ENCODE measurements at places on chromosomes 6 and 20.

- DNase-seq = no peak
These were observed at the start of gene HLA-DRA for GRCh38 chr6:32439602-32440214. Gene HLA-DRA, plus strand, starts transcription at chr6:32439887. Its CDS starts 64 bp downstream, at chr6:32439951.

- DNase-seq = no peak
These were observed at the start of gene MARCKS for GRCh38 chr6:113856625-113857555. Gene MARCKS, plus strand, starts transcription at chr6:113857345. Its CDS starts 401 bp downstream, at chr6:113857746.

DNA sequence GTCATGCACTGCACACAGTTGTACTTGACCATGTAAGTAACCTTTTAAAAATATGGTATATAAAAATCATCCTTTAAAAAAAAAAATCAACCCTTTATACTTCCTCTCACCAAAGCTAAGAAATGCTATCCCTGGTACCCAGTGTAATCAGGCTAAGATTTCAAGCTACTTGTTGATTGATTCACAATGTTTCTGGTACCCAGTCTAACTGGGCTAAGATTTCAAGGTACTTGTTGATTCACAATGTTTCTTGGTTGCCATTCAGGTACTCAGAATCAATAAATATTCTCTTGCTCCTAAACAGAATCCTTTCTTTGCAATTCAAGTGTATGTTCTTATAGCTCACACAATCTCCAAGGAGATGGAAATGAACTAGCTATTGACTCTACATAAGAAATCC lies 76.4 kb downstream of the SMLR1 start:
- no peak for DNase-seq

GRCh38 chr20:24747010-24747712 lies 201.9 kb upstream of the CST7 start:
- no peak for DNase-seq

- DNase-seq = no peak
These were observed 3.3 kb downstream of the PLN start for GRCh38 chr6:118551063-118552053.

DNA sequence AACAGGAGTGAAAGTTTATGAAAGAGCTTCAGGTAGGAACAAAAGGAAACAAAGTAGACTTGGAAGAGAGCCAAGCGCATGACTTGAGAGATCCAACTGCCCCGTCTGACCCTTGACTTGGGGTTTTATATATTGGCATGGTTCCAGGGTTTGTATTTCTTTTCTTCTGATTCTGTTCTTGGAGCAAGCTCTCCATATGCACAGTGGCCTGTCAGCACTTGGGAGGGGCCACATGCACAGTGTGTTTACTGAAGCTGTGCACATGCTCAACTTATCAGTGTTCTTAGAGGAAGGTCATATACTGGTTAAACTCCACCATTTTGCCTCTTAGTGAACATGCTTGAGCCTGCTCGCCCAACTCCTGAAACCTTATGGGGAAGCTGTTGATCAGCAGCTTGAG lies 953.7 kb downstream of the TFAP2A start:
- DNase-seq = no peak

- DNase-seq = peak; percentile 63
These were observed 32.1 kb downstream of the SUMO4 start for GRCh38 chr6:149431905-149432775.

Measured in stimulated activated CD8-positive, alpha-beta memory T cell treated with anti-CD3 and anti-CD28 coated beads, Interleukin-15, amount 100 ng/mL, for 4 hours (primary cell).